H54 (cell line): ENCODE measurements at places on chromosomes 5 and 9.

DNA sequence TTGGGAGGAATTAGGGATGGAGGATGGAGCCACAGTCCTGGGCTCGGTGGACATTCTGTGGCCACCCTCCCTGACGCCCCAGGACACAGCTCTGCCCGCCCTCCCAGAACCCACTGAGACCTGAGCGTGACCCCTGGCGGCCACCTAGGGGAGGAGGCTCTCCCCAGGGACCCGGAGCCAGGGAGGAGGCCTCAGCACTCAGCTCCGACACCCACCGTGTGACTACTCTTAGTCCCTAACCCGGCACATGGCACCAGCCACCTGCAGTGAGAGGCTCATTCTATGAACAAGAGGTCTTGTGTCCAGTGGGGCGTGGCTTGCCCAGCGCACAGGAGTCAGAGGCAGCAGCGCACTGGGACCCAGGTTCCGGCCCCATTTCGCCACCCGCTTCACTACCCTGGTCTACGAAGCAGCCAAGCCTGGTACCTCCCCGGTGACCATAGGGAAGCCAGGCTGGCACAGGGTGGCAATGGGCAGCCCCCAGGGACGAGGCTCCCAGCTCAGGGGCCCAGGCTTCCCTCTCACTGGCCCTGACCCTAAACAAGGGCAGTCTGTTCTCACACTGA is 10.2 kb downstream of the SARDH start:
- DNase-seq = no peak

- DNase-seq = no peak
These were observed 70.8 kb downstream of the PRELID2 start for GRCh38 chr5:145764325-145764724.

- no peak for DNase-seq
These were observed 511.0 kb downstream of the PRELID2 start for GRCh38 chr5:145324101-145324500.

DNA sequence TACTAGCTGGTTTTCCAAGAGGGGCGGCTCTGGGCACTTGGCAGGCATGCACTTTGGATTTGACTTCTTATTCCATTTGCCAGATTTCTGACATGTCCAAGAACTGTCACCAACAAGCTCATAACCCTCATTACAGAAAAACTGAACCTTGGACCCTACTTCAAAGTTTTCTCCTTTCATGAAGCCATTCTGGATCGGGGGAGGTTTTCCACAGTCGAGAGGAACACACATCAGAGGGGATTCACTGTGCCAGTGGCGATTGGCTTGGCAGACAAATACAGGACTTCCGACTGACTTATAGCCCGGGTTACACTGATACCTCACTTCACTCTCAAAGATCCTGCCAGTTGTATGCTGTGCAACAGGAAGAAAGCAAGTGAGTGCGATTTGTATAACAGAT is 70.9 kb upstream of the TXNDC8 start:
- DNase-seq = no peak

GRCh38 chr5:17129093-17129849 is 88.2 kb upstream of the BASP1 start:
- DNase-seq = no peak

- no peak for DNase-seq
These were observed 378.0 kb downstream of the MLLT3 start for GRCh38 chr9:20244271-20244670.

DNA sequence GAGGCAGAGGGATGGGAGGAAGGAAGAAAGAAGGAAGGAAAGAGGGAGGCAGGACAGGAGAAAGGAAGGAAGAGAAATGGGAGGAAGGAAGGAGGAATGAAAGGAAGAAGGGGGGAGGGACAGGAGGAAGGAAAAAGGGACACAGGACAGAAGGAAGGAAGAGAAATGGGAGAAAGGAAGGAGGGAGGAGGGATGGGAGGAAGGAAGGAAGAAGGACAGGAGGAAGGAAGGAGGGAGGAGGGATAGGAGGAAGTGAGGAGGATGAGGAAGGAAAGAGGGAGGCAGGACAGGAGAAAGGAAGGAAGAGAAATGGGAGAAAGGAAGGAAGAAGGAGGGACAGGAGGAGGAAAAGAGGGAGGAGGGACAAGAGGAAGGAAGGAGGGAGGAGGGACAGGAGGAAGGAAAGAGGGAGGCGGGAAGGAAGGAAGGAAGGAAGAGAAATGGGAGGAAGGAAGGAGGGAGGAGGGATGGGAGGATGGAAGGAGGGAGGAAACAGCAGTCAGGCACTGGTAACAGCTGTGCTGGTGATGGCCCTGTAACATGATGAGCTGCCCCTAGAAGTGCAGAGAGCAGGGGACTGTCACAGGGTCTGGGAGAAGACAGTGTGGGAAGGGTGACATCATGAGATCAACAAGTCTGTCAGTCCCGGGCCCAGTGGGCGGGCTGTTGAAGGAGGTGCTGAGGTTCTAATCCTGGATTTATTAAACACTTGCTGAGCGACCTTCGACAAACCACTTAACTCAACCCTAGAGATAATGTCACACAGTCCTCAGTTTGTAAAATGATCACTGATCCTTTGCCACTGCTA is 10.7 kb upstream of the IRX1 start:
- DNase-seq = no peak

DNA sequence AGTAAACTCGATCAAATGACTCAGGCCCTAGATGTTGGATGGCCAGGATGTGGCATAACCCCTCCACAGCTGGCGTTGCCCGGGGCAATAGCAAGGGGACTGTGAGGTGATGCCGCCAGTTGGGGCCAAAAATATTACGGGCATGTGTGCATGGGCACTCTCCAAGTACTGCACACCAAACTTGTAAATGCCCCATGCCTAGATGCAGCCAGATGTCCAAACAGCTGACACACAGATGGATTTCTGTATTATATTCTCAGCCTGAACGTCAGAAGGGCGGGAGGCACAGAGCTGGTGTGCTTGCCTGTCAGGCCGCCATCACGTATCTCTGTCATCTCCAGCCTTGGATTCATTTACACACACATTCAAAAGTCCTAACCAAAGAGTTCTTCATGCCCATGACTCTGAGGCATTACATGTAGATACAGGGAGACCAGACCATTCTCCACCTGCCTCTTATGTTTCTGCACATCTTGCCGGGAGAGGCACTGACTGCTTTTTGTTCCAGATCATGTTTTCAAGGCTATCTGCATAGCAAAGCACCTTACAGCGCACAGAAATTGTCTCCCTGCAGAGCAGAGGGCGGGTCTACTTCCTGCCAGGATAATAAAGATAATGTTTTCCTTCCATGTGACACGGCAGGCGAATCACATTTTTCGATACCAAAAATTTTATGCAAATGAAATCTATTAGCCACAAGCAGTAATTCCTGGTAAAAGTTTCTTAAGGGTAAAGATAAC is 200.9 kb upstream of the ADAMTS16 start:
- no peak for DNase-seq

DNA sequence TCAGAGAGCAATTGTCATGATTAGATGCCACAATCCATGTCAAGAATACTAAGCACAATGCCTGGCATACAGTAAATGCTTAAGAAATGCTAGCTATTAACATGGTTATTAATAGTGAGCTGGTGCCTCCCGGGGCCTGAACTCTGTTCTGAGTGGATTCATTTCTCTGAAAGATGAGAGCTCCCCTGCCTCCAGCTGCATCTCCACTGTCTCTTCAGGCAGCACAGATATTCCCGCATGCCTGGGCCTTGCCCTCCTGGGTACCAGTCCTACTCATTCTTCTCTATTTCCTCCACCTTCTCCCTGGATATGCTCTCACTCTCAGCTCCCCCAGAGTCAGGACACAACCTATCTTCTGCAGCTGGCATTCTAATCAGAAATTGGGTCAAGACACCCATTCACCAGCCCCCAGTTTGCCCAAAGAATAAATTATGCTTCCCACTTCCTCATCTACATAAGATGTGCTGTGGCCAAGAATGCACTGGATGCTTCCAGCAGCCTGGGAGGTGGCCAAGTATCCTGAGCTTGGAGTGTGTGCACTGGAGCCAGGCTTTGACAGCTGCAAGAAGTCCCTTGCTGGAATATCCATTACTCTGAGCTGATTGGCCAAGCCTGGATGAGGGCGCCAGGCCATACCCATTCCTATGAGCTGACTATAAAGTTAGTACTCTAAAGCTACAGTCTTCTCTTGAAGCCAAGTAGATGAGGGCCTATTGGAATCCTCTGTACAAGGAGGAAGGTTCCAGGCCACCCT is 669.0 kb downstream of the ACTL7B start:
- no peak for DNase-seq

DNA sequence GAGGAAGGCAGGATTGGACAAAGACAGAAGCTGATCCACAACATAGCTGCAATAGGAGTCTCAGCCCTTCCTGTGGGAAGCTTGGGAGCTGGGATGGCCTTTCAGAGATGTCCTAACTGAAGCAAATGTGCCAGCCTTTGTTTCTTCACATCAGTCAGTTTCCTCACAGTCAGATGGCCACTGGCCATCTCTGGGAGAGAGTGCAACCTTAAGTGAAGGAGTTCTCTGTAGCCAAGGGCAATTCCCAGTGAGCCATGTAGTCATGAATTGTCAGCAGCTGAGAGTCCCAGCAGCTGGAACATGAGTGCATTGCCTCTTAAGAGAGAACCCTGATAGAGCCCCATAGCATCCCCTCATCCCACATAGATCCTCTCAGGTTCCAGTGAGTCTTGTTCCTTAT is 89.1 kb upstream of the LIFR start:
- DNase-seq = no peak

- DNase-seq = no peak
These were observed 197.7 kb downstream of the MCTP1 start for GRCh38 chr5:95086927-95087815.

DNA sequence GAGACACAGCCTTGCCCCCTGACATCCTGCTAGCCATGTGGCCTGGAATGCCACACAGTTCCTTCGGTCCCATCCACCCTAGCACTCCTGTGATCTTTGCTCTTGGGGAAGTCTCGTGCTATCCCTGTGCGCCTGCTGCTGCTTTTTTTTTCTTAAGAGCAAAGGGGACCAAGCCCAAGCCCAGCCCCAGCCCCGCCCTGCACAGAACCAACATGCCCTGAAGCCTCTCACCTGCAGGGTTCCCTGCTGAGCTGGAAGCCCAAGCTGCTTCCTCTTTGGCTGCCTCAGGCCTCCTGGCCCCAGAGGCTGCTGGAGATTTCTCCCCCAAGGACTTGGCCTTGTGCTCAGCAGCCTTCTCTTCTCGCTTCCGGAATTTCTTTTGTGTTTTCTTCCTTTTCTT is 1.8 kb downstream of the SURF6 start:
- no peak for DNase-seq

DNA sequence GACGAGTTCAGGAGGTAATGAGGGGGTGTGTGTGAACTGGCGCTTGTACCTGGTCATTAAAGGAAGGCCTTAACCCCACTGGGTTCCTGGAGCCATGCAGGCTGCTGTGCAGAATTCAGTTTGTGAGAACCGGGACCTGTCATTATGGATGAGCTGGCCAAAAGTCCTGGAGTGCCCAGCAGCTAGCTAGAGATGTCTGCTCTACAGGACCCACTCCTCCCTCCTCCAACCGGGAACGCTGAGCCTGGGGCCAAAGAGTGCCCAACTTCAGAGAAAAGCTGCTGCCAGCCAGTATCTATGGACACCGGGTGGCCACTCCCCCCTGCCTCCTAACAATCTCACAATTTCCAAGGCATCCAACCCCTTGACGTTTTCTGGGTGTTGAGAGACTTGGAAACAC is 1.2 kb downstream of the ENTREP1 start:
- no peak for DNase-seq

DNA sequence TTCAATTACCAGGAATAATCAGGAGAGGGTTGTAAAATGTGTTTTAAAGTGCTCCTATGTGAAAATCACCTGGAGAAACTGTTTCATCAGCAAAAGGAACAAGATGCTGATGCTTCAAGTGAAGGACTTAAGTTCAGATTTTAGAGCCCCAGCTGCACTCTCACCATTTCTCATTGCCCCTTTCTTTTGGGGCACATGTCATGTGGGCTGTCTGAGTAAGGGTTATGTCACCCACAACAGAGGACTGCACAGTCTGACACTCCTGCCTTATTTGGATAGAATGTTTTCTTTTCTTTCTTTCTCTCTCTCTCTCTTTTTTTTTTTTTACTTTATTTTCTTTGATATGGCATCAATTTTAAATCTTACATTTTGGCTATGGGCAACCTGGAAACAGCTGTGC is 204.1 kb upstream of the EFNA5 start:
- DNase-seq = no peak

GRCh38 chr9:29211580-29212396 is 1638.5 kb upstream of the C9orf72 start:
- peak; percentile 82 for DNase-seq

DNA sequence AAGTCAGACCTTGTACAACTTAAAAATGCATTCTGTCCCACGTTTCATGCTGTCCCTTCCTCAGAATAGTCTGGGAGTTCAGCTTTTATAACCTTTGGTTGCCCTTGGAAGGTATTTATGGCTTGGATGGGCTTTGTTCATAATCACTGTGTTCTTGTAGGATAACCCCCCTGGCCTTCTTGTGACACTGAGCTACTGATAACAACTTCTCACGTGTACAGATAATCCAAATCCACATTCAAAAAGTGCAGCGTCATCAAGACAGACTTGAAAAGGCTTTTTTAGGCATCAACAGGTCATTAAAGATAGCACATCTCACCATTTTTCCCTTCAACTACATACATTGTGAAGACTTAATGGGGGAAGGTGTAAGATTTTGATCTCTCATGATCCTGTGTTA is 42.0 kb downstream of the SLC1A3 start:
- DNase-seq = no peak

DNA sequence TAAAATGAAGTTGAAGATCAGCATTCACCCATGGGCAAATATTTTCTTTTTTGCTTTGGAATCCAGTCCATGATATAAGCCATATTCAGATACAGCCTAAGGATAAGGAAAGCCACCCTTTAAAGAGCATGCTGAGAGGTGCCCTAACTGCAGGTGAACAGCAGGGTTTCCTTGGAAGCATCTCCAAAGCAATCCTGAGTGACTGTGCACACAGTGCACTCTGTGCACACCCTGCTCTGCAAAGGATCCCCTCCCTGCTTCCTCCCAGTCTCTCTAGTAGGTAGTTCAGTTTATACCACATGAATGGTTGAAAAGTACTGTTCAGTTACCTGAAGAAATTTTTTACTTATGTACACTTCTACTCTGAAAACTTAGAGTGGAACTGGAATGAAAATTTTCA is 491.4 kb downstream of the RASEF start:
- DNase-seq = no peak

DNA sequence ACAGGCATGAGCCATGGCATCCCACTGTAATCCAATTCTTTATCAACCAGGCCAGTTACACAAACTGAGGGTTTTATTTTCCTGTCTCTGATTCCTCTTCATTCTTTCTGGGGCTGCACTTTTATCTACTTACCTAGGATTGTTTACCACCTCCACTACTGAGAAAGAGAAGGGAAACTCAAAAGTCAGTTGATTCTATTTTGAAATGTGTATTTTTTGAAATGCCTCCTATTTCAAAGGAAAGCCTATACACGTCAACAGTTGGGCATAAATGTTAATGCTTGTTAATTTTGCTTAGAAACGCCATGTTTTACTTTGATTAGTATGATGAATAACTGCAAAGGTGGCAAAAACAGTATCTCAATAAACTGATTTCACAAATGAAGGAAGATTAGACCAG is 92.5 kb downstream of the MLLT3 start:
- no peak for DNase-seq
